ENCODE measurements at places on chromosomes 3 and 15.

GRCh38 chr3:110974902-110975301 lies 96.7 kb upstream of the NECTIN3 start:
- no peak for DNase-seq

DNA sequence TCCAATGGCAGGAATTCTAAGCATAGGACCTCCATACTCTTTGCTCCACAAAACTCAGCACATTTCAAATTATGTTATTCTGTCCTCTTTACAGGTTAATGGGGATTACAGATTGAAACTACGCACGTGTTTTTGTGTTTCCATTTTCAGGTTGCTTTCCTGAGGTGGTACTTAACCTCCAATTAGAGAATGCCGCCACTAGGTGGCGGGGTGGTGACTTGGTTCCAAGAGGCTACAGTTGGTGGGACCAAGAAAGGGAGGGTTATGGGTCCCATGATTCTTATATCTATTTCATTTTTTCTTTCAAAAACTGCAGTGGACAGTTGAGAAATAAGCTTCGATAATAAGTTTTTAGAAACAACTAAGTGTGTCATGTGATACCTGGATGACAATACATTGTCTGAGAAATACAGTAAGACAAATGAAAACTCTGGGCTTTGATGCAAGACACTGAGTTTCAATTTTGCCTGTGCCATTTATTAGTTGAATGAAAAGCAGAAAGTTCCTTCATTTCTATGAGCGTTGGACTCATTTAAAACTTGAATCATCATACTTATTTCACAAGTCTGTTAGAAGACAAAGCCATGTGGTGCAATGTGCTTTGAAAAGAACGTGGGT lies 539.0 kb downstream of the FGF12 start:
- DNase-seq = peak; percentile 63

DNA sequence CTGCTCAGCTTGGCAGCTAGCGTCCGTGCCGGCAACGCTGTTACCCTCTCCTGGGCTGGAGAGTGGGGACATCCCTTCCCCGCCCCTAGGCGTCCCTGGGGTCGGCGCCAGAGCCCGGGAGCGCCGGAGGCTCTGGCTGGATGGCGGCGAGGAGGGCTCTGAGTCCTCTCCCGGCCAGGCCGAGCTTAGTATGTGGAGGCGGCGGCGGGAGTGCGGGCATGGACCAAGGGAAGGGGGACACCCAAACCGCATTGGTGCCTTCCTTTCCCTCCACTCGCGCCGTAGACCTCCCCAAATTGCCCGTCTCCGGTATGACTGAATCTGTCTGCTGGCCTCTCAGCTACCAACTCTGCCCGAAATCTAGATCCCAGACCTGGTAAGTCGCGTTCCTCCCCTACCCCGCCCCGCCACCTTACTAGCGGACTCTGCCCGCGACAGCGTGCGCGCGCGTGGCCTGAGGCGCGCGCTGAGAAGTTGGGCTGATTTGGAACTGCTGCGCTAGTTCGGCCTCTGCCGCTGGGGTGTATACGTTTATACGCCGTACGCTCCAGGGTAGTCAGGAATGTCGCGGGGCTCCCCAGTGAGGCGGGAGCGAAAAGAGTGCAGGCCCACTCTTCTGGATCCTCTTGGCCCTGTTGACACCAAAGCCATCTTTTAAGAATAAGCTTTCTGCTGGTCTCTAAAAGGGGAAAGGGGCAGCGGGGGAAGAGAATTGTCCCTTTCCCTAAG lies 12.2 kb downstream of the ZIC1 start:
- DNase-seq = no peak

- no peak for DNase-seq
Observed at GRCh38 chr3:39124876-39125840, 17.7 kb downstream of the TTC21A start.

DNA sequence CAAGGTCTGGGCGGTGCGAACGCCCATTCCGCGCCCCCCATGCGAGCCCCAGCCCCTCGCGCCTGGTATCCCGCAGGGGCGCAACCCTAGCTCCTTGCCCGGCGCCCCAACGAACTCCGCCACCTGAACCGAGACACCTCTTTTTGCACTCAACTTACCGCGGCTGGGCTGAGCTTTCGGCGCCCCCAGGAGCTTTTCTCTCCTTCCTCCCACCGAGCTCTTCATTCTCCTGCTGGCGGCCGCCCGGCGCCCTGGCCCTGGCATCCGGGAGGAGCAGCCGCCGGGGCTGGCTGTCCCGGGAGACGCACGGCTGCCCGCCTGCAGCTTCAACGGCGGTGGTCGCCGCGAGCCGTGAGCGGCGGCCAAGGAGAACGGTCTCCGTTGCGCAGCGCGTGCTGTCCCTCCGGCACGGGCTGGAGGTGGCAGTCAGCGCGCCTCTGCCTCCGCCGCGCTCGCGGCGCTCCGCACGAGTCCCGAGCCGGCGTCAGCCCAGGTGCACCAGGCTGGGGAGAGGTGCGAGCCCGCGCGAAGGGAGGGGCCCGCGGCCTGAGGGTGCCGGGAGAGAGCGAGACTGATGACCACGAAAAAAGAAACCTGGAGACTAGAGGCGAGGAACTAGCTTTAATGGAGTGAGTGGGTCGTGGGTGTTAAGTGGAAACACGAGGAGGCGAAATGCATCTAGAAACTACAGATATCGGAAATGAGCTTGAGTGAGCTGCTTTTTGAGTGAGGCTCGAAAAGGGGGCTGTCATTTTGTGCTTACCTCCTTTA lies 621.5 kb upstream of the ZNF385D start:
- no peak for DNase-seq

DNA sequence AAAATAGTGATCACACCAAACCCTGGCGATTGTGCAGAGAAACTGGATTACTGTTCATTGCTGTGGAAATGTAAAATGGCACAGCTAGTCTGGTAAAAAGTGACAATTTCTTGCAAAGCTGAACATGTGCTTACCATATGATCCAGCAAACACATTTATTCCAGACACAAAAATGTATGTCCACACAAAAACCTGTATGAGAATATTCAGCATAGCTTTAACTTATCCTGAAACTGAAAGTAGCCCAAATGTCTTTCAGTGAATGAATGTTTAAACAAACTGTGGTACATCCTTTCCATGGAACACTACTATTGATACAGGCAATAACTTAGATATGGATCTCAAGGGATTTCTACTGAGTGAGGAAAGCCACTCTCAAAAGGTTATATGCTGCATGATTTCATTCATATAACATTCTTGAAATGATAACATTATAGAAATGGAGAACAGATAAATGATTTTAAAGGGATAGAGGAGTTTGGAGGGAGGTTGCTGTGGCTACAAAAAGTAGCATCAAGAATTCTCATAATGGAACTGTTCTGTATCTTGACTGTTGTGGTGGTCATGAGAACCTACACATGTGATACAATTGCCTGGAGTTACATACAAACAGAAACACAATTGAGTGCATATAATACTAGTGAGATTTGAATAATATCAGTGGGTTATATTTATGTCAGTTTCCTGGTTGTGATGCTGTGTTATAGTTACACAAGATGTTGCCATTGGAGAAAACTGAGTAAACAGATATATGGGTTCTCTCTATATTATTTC lies 70.7 kb upstream of the DPH6 start:
- DNase-seq = no peak

DNA sequence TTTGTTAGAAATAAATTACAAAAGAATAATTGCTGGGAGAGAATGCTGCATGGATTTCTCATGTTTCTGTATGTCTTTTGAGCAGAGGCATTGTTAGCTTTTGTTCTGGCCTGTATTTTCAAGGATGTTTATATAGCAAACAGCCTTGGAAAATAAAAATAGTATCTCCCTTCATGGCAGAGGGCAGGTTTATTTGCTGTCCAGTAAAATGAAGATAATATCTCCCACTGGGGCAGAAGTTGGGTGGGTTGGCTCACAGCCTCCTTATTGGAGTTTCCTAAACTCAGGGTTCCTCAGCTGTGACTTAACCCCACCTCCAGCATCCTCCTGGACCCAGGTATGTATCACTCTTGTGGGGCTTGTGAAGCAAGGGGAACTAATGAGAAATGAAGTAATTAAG lies 43.7 kb upstream of the THSD4 start:
- no peak for DNase-seq

- DNase-seq = no peak
Observed at GRCh38 chr3:112858410-112859069, 11.9 kb upstream of the CD200R1L start.

DNA sequence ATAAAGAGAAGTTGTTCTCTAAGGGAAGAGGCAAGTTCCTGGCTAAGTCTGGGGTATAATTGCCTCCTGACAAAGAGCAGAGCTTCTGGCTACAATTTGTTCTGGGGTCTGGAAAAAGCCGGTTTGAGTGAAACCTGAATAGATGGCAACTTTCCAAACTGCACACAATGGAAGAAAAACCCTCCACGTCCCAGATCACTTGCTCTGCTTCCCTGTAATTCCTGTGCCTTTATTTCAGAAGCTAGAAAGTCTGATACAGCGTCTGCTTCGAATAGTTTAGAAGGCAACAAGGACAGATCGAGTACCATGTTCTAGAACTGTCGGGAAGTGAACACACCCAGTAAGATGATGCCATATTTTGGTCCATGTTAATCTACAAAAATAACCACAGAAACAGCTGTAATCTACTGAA lies 1.6 kb upstream of the WDR82 start:
- no peak for DNase-seq

DNA sequence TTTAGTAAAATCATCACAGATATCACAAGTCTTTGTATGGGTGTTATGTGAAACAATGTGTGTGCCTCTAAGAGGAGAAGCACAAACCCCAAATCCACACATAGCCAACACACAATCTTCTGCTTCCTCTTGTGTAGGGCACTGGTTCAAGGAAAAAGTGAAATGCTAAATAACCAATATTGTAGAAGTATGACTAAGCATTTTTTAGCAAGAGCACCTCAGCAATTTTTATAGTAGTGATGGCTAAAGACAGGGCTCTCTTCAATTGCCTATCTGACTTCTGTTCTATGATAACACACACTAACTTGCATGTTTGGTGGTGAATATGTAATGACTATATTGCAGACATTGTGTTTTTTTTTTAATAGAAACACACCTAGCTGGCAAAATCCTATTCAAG lies 997.9 kb upstream of the ALCAM start:
- DNase-seq = no peak

GRCh38 chr3:100073714-100074307 lies 40.5 kb downstream of the FILIP1L start:
- DNase-seq = no peak

GRCh38 chr3:142650001-142650693 lies 54.0 kb downstream of the PLS1 start:
- no peak for DNase-seq

- DNase-seq = no peak
Observed at GRCh38 chr3:86648087-86648486, 342.9 kb downstream of the VGLL3 start.

- DNase-seq = no peak
Observed at GRCh38 chr3:197001972-197002700, 27.5 kb downstream of the MELTF start.

DNA sequence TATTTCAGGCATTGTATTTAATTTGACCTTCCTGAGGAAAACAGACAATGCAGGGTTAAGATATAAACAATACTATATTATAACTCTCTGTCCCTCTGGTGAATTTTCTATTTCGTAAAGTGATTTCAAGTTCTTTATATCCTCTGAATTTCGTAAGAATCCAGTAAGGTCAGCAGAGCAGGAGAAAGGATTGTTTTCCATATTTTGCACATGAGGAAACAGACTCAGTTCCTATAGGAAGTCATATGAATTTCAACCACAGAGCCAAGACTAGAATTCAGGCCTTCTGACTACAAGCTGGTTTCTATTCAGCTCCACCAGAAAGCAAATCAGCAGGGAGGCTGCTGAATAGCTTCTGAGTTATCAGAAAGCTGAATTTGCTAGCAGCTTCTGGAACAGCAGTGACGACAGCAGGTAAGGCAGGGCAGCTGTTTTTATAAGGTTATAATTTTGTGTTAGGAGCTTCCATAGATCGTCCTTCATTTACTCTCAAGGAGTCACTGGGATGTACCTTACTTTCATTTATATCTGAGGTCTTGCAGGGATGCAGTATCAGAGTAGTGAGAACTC lies 11.1 kb upstream of the PLAAT1 start:
- DNase-seq = peak; percentile 26

GRCh38 chr3:131370935-131371687 lies 10.5 kb upstream of the NUDT16 start:
- no peak for DNase-seq

DNA sequence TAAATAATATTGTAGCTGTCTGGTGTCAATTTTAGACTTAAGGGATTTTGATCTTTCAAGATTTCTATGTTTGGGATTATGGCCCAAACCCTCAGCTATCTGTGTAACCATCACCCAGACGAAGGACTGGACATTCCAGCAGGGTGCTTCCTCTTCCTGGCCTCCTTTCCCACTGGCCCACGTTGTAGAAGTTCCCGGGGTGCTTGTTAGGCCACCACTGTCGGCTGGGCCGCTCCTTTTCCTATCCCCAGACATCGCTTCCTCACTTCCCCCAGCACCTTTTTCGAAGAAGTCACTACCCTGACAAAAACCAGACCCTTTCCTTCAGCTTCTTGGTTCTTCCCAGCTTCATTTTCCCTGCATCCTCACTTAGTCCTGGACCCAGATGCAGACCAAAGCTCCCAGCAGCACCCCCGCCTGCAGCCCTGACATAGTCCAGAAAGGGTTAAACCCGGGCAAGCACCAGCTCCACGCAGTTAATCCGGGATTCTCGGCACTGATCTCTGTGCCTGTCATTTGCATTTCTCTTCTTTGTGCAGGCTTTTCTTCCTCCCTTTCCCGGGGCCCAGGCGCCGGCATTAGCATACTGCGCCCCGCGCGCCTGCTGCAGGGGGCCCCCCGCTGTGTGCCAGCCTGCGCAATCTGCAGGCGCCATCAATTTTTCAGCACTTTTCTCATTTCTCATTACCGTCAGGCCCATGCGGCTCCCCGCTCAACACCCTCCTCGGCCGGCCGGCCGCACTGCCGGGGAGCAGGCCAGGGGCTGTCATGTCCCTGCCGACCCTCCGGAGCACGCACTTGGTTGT lies 90.6 kb downstream of the ZNF621 start:
- DNase-seq = no peak

GRCh38 chr3:128824132-128824850 lies 55.1 kb upstream of the ACAD9 start:
- DNase-seq = no peak

DNA sequence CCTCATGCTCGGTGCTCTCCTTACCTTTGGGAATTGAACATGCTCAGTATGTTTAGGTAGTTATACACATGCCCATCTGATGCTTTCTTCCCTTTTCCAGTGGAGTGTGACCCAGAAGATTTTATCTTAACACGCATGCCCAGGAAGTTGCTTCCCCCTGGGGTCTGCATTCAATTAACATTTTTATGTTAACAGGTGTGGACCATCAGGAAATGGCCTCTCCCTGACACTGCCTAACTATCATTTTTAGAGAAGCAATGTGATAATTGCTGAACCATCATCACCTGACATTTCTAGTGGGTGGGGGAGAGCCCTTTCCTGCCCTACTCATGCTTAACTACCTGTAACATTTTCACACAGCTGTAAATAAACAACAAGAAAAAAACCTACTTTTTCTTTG lies 55.1 kb upstream of the TGFBR2 start:
- DNase-seq = no peak

Data from NCI-H1694 (cell line).